Cardiac septum (tissue), 1 donor: ENCODE measurements at places on chromosomes 5 and 9.

DNA sequence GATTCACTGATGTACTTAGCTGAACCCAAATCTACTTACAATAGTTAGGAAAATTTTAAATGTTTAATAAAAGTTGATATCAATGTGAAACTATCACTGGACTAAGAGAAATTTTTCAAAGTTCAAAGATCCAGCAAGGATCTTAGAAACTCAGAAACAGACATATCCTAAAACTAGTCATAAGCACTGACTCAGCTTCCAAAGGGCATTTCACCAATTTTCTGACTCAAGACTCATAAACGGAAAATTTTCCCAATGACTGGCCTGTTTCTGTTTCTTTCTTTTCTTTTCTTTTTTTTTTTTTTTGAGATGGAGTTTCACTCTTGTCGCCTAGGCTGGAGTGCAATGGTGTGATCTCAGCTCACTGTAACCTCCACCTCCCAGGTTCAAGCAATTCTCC is 66.6 kb downstream of the CDC14B start:
- no peak for DNase-seq

DNA sequence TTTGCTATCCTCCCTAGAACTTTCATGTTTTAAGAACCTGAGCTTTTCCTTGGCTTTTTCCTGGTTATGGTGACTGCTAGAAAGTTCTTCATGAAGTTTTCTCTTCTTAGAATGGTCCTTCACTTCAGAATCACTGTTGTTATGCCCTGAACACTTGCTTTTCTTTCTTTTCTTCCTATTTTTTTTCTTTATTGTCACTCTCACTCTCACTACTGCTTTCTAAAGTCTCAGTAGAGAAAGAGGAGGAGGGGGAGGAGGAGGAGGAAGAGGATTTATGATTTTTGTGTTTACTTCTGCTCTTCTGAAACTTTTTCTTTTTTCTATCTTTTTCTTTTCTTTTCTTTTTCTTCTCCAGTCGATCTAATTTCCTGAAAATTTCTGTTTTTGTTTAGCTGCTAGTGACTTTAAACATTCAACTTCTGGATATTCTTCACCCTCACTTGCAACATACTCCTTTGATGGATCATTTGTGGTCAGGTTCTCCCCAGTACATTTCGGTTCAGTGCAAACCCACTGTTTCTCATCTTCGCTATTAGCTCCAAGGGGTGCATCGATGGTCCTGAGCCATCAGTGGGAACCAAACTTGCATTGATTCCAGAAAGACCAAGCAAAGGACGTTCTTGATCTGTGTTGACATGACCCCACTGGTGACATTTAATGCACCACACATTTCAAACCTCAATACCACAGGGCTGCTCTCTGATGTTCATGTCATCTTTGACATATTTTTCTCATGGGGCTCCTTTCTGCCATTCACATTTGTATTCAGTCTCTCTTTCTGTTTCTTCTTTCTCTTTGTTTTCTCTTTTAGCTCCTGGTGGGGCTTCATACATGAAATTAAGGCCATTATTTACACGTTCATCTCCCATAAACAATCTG is 81.6 kb upstream of the HAND1 start:
- DNase-seq = no peak

- DNase-seq = no peak
Measured at GRCh38 chr5:103333376-103333775, 74.8 kb downstream of the MACIR start.

DNA sequence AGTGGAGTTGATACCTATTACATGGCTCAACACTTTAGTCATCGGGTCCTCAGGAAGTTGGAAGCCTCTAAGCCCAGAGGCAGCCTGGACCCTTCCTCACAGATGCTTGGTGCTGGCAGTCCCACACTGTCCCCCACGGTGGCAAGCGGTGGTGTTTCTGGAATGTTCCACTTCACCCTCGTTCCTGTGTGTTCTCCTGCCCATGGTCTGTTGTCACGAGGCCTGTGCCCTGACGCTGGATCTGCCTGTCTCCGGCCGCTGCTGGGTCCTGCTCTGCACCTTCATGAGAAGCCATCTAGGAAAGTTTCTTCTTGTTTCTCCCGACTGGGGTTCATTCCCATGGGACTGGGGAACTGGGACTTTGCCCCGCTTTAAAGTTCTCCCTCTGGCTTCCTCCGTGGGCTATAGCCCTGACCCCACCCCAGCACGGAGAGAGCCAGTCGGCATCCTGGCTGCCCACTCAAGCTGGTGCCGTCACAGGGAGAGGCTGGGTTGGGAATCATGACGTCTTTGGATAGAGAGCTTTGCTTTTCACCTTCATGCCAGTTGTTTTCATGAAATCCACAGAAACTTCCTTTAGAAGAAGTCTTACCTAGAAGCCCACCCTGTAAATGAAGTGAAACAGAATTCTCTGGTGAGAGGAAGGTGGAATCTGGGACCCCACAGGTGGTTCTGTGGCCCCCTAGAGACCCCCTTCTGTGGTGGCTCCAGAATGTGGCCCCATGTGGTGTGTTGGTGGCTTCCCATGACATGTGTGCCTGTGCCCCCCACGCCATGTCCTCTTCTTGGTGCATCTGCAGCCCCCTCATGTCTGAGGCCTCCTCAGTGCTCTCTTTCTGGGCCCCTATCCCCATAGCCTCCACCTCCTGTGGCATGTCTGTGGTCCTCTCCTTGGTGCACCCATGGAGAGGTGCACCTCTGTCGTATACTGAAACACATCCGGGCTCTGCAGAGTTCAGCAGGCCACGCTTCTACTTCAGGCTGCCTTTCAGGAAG is 43.8 kb downstream of the TRIP13 start:
- peak; percentile 71 for DNase-seq

- no peak for DNase-seq
Measured at GRCh38 chr5:111280282-111280951, 56.2 kb downstream of the CAMK4 start.

DNA sequence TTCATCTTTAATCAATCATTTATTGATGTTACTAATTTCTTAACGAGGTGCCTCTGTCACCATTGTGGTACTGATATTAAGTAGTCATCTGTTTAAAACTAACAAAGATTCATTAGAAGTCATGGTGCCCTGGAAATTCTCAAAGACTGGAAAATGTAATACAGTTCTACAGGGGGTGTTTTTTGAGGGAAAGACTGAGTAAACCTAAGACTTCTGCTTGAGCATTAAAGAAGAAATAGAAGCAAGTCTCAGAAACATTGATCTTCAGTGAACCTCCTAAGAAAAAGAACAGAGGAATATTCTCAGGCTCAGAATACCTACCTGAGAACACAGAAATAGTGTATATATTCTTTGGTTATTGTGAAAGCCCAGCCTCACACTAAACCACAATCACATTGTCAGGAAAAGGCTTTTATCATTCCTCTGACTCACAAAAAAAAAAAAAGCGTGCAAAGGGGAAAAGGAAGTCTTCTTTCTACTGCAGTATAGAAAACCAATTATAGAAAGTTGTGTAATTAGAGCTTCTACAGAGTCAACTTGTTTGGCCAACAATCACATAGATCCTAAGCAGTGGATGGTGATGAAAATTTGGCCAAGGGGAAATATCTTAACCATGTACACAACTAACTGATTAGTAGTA is 60.8 kb downstream of the HINT1 start:
- no peak for DNase-seq
